ENCODE measurements at places on chromosomes 4 and X.

GRCh38 chr4:84503495-84504437 is 4.7 kb upstream of the NKX6-1 start:
- peak; percentile 3 for DNase-seq

DNA sequence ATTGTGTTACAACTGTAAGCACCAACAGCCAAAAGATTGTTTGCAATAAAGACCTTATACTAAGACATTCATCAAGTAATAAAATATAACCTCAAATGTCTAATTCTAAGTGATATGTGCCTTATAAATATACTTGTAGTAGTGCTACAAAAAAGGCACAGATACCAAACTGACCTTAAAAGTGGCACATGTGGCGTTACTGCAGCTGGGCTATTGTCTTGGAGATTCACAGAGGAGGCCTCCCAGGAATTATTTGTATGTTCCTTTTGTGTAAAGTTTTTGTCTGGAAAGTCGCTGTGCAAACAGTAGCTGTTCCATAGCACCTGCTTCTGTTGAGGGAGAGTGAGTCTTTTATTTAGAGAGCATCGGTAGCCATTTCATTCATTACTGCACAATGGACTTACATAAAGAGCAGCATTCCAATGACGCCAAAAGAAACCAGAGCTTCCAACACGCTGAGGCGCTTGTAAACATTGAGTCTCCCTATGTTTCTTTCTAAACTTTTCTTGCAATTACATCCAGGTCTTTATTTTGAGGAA is 143.7 kb downstream of the RPA4 start:
- DNase-seq = no peak

DNA sequence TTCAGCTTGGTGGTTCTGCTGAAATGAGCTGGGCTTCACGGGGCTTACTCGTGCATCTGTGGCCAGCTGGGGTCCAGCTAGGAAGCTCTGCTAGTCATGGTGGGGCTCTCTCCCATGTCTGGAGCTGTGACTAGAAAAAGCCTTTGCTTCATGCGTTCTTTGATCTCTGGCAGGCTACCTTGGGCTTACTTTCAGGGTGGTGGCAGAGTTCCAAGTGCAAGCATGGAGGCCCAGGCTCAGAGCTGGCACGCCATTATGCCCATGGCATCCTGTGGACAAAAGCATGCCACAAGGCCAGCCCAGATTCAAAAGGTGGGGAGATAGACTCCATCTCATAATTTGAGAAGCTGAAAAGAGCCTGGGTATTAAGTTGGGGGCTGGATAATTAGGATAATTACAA is 55.4 kb upstream of the GBA3 start:
- DNase-seq = no peak

- no peak for DNase-seq
These were observed 755.5 kb downstream of the STIM2 start for GRCh38 chr4:27616166-27616565.

DNA sequence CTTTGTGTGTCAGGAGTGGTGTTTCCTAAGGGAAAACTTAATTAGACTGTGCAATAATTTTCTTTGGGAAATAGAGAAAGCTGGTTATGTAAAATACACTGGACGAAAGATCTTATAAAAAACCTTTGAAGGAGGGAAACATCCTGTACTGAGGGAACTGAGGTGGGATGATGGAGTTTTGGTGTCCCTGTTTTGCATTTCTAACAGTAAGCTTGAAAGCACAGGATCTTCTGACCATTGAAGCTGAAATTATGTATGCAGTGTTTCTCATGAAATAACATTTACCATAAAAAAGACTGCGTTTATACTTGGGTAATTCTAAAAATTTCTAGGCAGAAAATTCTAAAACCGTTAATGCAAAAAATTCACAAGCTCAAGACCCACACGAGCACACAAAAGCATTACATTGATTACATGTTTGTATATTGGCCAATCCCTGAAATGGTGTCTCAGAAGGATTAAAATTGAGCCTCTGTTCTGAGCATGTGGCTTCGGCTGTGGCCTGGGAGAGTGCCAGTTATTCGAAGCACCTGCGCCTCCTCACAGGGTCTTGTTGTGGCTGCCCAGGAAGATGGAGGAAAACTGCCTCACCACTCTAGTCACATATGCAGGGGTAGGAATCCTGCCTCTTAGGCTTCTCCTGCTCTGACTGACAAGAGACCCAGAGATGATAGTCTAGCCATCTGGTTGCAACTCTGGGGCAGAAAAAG is 49.5 kb downstream of the JADE3 start:
- DNase-seq = no peak

DNA sequence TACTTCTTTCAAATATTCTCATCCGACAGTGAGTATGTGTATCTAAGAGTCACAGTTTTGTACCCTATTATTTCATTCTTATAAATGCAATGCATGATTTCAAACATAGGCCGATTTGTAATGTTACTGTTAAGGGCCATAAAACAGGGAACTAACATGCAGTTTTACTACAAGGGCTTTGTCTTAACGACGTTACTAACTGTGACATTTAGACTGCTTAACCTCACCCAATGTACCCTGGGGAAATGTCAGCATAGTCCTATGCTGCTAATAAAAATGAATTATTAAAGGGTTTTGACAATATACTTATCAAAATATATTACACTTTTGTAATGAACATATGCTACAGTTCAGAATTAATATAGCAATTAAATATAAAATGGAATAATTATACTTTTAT is 74.8 kb upstream of the CPXCR1 start:
- DNase-seq = no peak

GRCh38 chr4:7487998-7488671 is 53.4 kb upstream of the PSAPL1 start:
- DNase-seq = no peak

GRCh38 chr4:181796502-181796901 is 446.7 kb upstream of the TENM3 start:
- DNase-seq = no peak

GRCh38 chr4:119049342-119049741 is 86.3 kb upstream of the MYOZ2 start:
- no peak for DNase-seq

GRCh38 chr4:2059046-2059725 is at the start of gene NAT8L:
Gene NAT8L, plus strand, starts transcription at chr4:2059327. Its CDS starts 185 bp downstream, at chr4:2059512.
- DNase-seq = peak; percentile 22

DNA sequence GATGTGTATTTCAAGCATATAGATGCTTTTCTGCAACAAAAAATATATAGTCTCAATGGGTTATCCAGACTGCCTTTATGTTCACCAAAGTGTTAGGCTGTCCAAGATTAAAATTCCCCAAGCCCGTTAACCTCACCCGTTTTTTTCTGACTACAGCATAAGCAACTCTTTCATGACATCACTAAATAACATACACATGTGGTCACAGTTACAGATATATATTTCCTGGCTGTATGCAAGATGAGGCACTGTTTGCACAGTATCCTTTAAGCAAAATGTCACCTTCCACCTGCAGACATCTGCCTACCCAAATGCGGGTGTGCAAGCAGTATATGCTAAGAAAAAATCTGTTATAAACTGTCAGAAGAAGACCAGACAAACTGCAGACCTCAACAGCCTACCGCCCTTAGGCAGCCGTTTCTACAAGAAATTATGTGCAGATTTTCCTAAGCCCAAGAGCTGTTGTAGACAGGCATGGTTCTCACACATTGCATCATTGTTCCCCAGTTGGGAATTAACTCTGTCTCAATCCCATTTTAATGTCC is 183.1 kb upstream of the MXRA5 start:
- DNase-seq = no peak

DNA sequence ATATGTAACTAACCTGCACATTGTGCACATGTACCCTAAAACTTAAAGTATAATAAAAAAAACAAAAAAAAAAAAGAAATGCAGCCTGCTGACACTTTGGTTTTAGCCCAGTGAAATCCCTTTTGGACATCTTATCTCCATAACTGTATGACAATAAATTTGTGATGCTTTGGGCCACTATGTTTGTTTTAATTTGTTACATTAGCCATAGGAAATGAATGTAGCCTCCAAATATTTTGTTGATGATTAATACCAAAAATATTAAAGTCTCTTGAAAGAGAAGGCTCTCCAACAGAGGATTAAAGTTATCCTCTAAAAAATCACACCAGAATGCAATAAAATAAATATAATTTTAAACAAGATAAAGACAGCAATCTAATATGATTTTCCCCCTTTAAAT is 852.7 kb upstream of the SLIT2 start:
- peak; percentile 12 for DNase-seq

- DNase-seq = no peak
These were observed 7.9 kb upstream of the CHRDL1 start for GRCh38 chrX:110803506-110803905.

DNA sequence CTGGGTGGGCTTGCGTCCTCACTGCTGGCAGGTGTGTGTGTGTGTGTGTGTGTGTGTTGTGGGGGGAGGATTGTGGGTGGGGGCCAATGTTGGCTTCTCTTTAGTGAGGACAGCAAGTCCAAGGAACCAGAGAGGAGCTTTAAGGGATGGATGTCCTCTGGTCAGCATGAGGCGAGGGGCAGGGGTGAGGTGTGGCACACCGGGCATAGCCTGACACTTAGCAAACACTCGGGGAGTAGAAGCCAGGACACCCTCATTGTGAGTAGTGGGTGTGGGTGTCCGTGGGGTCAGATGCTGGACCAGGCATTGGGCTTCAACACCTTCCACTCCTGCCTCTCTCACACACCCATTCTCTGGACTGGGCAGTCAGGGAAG is 2.8 kb downstream of the SORCS2 start:
- no peak for DNase-seq
